ENCODE measurements at places on chromosomes 4 and X.

DNA sequence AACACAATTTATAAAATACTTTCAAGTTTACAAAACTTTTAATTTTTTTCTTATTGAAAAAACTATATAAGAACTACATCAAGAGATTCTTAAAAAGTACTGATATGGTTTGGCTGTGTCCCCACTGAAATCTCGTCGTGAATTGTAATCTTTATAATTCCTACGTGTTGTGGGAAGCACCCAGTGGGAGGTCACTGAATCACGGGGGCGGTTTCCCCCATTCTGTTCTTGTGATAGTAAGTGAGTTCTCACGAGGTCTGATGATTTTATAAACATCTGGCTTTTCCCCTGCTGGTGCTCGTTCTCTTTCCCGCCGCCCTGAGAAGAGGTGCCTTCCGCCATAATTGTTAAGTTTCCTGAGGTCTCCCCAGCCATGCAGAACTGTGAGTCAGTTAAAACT lies 88.5 kb downstream of the FRAS1 start:
- H3K27ac ChIP-seq: no peak overlapping the region
- H3K4me1 ChIP-seq: peaks cover 5% of the 10 kb centered on the region
- H3K4me3 ChIP-seq: no peak overlapping the region
- H3K27me3 ChIP-seq: no peaks in the 10 kb centered on the region
- H3K36me3 ChIP-seq: no peaks in the 10 kb centered on the region
- DNase-seq: no peak

DNA sequence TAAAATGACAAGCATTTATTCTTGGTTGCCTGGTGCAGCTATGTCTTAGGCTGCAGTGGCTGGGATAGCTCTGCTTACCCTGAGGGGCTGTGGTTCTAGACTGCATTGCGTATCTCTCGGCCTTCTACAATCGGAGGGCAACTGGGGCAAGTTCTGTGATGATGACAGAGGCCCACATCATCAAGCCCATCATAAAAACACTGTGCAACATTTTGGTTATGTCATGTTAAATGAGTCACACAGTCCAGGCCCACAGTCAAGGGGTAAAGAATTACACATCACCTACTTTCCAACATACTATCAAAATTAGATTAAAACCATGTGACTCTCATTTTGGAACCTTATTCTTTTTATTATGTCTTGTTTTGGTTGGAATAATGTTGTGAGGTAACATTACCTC lies 120.2 kb upstream of the GUCY1A1 start:
- H3K27ac ChIP-seq: no peak overlapping the region
- H3K4me3 ChIP-seq: no peak overlapping the region
- H3K36me3 ChIP-seq: no peaks in the 10 kb centered on the region
- H3K4me1 ChIP-seq: peaks cover 2% of the 10 kb centered on the region
- H3K27me3 ChIP-seq: no peaks in the 10 kb centered on the region

DNA sequence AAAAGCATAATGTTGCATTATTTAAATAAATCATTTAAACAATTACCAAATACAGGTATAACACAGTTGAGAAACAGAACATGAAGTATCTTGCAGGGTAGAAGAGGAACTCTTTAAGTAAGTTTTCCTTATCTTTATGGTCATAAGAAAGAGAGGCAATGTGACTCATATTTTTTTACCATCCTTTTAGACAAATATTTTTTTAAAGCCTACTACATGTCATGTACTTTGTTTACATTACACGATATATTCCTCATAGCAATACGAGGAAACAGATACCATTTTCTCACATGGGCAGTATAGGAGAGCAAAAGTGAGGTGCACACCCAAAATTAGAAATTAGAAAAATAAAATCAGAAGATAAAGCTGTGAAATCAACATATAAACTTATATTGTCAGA lies 49.3 kb upstream of the EPHA5 start:
- no peaks in the 10 kb centered on the region for H3K4me1 ChIP-seq
- H3K27me3 ChIP-seq: no peaks in the 10 kb centered on the region
- DNase-seq: no peak

DNA sequence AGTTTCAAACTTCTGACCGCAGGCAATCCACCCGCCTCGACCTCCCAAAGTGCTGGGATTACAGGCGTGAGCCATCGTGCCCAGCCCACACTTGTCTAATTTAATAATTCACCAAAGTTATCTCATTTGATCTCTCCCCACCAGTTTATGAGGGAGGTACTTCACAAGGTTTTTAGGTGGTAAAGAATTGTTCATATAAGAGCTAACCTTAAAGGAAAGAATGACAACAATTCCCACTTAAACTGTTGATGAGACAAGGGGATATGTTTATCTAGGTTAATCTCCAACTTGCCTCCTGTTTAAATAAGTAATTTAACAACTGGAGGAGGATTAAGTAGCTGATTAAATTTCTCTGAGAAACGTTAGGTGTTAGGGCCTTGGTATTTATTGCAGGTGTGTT lies 117.6 kb upstream of the CBLL2 start:
- H3K4me3 ChIP-seq: no peak overlapping the region
- H3K36me3 ChIP-seq: no peaks in the 10 kb centered on the region
- no peaks in the 10 kb centered on the region for H3K4me1 ChIP-seq
- DNase-seq: no peak

- peak; percentile 52 for DNase-seq
- no peak overlapping the region for H3K4me3 ChIP-seq
- no peak overlapping the region for H3K27ac ChIP-seq
- H3K27me3 ChIP-seq: no peaks in the 10 kb centered on the region
- no peaks in the 10 kb centered on the region for H3K36me3 ChIP-seq
These were observed 46.7 kb downstream of the FGF16 start for GRCh38 chrX:77493677-77494553.

DNA sequence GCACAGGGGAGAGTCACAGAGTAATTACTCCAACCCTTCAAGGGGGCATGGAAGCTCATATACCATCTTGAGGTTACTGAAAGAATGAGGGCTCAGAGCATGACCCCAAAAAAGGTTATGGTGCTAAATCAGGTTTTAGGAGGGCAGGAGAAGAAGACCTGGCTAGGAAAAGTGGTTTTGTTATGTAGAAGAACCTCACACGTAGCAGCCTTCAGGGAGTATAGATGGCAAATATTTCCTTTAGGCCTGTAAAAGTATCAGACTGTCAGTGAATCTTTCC lies 102.0 kb upstream of the PDE5A start:
- no peak overlapping the region for H3K27ac ChIP-seq
- H3K27me3 ChIP-seq: no peaks in the 10 kb centered on the region
- H3K36me3 ChIP-seq: no peaks in the 10 kb centered on the region
- DNase-seq: no peak

DNA sequence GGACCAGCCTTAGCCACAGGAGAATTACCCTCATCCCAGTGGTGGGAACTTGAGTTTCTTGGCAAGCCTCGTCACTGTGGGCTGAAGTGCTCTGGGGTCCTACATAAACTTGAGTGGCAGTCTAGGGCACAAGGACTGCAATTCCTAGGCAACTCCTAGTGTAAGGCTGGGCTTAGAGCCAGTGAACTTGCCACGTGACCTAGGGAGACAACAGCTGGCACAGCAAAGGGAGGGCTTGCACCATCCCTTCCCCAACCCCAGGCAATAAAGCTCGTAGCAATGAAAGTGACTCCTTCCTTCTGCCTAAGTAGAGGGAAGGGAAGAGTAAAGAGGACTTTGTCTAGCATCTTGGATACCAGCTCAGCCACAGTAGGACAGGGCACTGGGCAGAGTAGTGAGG lies 81.8 kb downstream of the TEX11 start:
- H3K27me3 ChIP-seq: no peaks in the 10 kb centered on the region
- no peaks in the 10 kb centered on the region for H3K4me1 ChIP-seq
- no peak overlapping the region for H3K4me3 ChIP-seq
- no peak overlapping the region for H3K27ac ChIP-seq
